NCI-H1694 treated with DMSO at 0.1 percent for 48 hours (cell line): ENCODE measurements at places on chromosomes 1 and 21.

DNA sequence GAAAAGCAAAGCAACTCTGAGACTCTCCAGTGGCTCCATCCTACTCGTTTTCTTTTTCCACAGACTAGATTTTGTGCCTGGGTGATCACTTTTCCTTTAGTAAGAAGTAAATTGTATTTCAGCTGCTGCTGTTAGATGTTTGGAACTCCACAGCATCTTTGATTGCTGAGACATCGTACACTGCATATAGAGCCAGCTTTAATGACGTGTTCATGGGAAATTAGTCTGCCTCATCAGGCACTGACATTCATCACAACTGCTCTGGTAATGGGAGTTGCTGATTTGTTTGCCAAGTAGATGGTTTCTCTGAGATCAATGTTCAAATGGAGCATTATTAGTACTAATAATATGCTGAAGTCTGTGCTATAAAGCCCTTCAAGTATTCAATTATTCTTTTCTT, 573.8 kb upstream of the NR5A2 start:
- DNase-seq = no peak

GRCh38 chr1:44294588-44295007, 60.5 kb downstream of the ERI3 start:
- DNase-seq = no peak

DNA sequence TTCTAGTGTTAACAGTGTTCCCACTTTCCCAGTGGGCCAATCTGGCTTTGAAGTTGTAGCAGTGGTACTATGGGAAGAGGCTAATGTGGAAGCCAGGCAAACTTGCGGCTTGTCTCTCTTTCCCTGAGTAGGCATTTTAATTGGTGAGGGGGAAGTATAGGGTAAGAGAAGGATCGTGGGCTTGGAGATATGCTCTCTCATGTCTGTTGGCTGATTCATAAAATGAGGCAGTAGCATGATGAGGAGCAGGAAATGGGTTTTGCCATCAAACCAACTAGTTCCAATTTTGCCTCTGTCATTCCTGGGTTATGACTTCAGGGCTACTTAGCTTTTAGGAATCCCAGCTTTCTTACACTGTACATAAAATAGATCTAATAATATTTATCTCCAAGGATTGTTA, 12.1 kb downstream of the C8A start:
- no peak for DNase-seq

DNA sequence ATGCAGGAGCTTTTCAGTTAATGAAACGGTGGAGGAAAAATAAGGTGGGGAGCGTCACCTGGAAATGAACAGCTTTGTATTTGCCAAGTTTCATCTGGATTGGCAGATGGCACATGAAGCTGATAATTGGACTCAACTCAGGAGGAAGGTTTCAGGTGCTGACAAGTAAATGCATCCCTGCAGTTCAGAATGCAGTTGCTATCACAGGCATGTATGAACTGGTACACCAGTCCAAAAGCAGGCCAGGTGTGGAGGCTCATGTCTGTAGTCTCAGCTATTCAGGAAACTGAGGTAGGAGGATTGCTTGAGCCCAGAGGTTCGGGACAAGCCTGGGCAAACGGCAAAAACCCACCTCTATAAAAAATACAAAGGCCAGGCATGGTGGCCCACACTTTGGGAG, 15.5 kb downstream of the DEGS1 start:
- peak; percentile 20 for DNase-seq

DNA sequence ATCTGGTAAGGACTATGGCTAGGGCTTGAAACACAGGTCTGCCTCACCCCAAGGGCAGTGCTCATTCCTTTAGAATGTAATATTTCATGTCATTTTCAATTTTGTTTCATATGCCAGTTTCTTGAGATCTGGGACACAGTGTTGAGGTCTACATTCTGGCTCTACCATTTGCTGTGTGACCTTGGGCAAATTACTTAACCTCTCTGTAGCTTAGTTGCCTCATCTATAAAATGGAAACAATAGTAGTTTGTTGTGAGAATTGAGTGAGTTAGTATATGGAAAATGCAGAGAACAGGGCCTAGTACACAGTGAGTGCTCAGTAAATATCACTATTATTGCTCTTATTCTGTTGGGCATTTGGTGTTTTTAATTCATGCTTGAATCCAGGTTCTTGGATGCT, 84.4 kb downstream of the WDR3 start:
- DNase-seq = no peak

GRCh38 chr1:238790882-238791281, 595.5 kb upstream of the CHRM3 start:
- DNase-seq = no peak

GRCh38 chr1:84348759-84349158, 47.3 kb downstream of the SAMD13 start:
- no peak for DNase-seq
